ENCODE measurements at places on chromosomes 5 and 9. TPM values are rescaled to one million over a fixed set of nuclear protein-coding genes. Genes with fewer than 3 reads are reported as not detected.

Gene FAM221B
- total RNA-seq: not detected

Gene OLFML2A
- not detected for total RNA-seq

Gene CARD6
- 1.4 TPM for total RNA-seq

Gene TSSK1B
- not detected for total RNA-seq

Gene AJM1
- total RNA-seq: 1.7 TPM

Gene PLEKHG4B
- not detected for total RNA-seq

Measured in activated naive CD4-positive, alpha-beta T cell treated with anti-CD3 and anti-CD28 coated beads for 36 hours (primary cell).